Amniotic stem cell (primary cell): ENCODE measurements at places on chromosomes 5 and 9.

GRCh38 chr9:116733010-116733641 is 46.0 kb downstream of the TRIM32 start:
- no peak for DNase-seq

- no peak for DNase-seq
Measured at GRCh38 chr9:123058834-123059233, 25.4 kb downstream of the GPR21 start.

DNA sequence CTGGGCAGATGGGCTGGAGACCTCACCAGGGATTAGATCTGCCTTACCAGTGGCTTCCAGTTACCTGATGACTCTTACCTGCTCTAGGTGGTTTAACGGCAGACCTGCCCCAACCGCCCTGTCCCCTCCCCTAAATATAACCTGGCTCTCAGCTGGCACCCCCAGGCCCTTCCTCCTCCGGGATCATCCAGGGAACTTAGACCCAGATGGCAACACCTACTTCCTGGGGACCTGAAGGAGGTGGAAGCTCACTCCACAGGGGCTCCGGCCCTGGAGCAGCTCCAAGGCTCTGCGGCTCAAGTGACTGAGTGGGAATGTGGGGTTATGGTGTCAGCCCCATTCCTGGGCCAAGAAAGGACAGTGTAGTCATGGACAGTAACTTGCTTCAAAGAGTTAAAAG is 130.4 kb downstream of the OLFM1 start:
- DNase-seq = no peak

DNA sequence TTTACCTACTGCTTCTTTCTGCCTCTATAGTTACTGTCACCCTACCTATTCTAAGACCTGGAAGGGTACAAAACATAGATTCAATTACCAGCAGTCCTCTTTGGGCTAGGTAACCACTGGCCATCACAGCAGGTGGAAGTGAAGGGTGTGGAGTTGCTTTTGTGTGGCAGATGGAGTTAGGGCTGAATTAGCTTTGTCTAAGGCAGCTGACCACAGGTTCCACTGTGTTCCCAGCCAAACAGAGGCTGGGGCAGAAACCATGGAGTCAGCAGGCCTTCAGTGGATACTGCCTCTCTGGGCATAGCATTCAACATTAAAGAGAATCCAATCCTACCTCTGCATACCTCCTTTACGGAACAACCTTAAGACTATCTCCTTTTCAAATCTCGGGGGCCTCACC is 254.2 kb downstream of the RFX3 start:
- no peak for DNase-seq

- no peak for DNase-seq
Measured at GRCh38 chr5:93653716-93654115, 70.7 kb downstream of the NR2F1 start.

DNA sequence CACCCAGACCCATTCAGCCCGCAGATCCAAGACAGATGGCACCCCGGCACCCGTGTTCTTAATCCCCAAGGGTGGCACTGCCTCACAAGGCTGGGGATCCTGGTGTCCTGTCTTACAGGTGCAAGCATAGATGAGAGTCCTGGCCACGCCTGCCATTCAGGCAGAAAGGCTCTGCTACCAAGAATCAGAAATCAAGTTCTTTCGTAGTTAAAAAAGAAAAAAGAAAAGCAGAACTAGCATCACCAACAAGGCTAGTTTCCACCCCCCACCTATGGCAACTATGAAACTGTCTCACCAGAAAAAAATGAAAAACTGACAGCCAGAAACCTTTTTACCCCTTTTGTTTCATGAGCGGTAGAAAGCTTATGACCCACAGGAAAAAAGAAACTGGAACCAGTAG is 170.4 kb downstream of the SYK start:
- DNase-seq = no peak

- DNase-seq = no peak
Measured at GRCh38 chr5:3362606-3362910, 233.1 kb upstream of the IRX1 start.
